ENCODE measurements at places on chromosomes 16 and 17. TPM values are rescaled to one million over a fixed set of nuclear protein-coding genes. Genes with fewer than 3 reads are reported as not detected.

DNA sequence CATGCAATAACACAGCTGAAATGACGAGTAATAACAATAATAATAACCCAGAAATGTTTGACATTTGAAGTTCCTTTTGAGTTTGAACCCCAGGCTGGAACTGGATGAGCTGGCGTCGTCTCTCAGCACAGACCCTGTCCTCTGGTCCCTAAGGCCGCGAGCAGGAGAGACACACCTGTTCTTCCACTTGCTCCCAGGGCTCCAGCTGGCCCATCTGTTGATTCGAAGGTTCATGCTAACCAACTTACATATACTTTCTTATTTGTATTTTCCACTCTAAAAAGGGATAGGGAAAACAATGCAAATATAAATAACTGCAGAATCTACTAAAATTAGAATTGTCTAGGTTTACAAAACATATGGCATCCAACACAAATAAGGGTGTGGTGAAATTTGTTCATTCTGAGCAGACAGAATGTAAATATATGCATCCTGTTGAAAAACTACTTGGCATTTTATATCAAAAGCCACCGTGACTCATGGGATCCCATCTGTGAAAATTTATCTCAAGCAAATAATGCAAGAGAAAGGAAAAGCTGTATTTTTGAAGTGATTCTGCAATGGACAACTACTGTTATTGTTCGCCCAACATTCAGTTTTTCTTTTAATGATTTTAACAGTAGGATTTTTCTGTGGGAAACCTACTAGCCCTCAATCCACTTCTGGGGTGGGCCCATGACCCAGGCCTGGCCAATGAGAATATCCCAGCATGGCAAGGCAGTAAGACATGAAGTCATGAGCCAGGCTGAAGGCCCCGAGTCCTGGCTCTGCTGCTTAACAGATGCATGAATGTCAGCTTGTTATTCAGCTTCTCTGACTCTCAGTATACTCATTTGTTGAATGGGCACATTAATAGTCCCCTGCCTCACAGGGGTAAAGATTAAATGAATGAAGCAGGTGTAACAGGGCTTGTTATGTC, 13.2 kb upstream of the RGS9 start:
- no peak for DNase-seq

- DNase-seq, result no peak
Measured at GRCh38 chr16:12009922-12010321, 33.4 kb downstream of the SNX29 start.

DNA sequence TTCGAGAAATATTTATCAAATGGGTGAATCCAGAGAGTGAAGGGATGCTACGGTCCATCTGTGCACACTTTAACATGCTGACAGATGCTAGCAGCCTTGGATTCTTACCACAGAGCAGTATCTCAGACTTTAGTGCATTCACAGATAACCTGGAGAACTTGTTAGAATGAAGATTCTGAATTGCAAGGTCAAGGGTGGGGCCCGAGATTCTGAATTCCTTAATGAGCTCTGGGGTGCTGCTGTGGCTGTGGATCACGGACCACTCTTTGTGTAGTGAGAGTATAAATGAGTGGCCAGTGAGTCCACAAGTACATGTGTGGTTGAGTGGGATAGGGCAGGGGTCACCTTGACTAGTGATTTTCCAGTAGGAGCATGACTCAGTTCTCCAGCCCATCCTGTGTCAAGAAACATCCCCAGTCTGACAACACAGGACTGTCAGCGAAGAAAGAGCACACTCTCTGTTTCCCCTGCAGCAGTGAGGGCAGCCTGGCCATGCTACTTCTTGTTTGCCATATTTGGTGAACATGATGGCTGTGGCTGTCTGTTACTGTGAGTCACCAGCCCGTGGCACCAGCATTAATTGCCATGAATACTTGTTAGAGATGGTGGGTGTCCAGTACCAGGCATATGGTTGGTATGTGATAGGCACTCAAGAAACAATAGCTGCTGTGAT, 13.0 kb upstream of the SALL1 start:
- no peak for DNase-seq

HBQ1 gene
- total RNA-seq, result not detected
